Stimulated activated CD8-positive, alpha-beta memory T cell treated with anti-CD3 and anti-CD28 coated beads, Interleukin-2, amount 100 ng/mL, for 1 hour (primary cell): ENCODE measurements at places on chromosomes 1 and 21.

GRCh38 chr1:205371871-205372660, 15.3 kb upstream of the KLHDC8A start:
- no peak for DNase-seq

DNA sequence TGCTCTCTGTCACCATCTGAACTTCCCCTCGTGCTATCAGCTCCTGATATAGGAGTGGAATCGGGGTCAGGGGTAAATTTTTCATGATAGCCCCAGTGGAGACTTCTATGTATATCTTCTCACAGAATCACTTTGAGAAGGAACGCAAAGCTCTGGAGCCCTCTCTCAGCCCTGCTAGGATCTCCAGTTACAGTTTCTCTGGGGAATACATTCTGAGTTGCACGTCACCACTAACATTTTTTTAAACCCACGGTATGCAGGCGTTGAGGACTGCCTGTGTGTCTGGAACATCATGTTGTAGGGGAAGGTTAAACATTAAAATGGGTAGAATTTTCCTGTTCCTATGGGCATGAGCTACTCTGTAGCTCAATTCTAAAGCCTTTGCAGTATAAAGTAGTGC, 116.4 kb upstream of the FAM78B start:
- DNase-seq = no peak

DNA sequence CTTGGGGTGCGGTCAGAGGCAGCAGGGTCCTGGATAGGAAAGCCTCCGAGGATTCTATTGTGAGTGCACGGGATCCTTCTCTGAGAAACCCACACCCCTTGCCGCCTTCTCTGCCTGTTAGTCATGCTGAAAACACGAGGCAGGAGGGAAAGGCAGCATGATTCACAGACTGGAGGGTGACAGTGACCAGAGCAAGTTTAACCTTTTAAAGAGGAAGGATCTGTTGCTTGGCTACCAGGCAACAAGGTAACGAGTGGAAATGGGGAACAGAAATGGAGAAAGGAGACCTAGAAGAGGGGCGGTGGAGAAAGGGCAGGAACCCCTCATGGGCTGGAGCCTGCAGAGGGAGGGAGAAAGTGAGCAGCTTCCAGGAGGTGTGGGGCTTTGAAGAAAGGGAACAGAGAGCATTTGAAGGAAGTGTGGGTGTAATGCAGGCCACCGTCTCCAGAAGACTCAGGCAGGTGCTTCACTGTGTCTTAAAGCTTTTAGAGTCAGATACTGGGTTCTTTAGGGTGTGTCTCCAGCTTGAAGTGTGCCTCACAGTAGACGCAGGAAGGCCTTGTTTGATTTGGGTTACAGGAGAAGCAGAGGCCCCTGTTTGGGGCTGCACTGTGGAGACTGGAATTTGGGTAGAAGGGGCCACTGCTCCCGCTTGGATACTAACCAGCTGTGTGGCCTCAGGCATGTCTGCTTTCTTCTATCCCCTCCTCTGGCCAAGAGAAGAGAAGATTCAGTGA, 19.1 kb downstream of the OPTC start:
- no peak for DNase-seq

DNA sequence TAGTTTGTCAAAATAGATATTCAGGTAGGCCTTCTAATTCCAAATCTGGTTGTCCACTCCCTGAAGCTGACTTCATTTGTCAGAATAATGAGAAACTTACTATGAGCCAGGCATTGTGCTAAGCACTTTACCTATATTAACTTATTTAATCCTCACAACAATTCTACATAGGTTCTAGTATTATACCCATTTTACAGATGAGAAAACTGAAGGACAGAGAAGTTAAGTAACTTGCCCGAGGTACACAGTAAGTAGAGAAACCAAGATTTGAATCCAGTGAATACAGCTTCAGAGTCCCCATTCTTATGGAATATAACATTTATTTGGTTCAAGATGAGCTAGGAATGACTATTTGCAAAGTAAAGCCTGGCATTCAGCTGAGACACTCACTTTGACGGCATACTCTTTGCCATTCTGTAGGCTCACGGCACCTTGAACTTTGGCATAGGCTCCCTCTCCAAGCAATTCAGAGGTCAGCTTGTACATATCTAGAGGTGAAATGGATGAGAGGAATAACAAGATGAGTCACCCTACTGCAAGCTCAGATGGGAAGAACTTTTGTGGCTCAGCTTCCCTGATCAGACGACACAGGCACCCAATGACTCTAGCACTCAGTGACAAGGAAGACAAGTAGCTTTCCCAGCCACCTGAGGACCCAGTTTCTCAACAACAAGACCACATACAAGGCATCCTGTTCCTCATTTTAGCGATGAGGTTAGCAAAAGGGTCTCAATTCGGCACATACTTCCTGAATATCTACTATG, 23.7 kb downstream of the MKNK1 start:
- DNase-seq = no peak

DNA sequence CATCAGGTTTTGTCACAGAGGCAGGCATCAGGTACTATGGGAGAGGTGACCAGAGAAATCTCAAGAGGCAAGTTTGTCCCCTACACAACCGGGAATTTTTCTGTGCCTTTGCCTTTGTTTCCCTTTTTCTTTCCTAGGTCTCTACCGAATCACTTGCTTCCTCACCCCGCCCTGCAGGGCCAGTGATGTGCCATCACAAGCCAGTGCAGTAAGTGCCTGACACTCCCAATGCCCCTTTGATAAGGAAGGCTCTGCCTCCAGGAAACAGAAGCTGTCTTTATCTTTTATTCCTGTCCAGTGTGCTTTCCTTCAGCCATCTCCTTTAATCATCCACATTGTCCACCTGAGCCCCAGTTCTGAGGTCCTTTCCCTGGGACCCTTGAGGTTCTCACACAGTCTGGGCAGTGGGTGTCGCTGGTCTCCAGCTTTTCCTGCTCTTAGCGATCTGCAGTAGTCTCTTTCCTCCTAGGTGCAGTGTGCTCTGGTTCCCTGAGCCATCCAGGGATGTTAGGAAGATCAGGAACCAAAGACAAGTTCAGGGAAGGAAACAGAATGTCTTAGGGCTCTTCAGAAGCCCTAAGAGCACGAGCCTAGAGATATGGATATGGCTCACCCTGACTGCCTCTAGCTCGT, 36.6 kb downstream of the GJA5 start:
- DNase-seq = no peak

- no peak for DNase-seq
Measured at GRCh38 chr1:203926025-203926540, 64.7 kb downstream of the SNRPE start.

- DNase-seq = no peak
Measured at GRCh38 chr1:197200272-197200899, 53.9 kb upstream of the ASPM start.

DNA sequence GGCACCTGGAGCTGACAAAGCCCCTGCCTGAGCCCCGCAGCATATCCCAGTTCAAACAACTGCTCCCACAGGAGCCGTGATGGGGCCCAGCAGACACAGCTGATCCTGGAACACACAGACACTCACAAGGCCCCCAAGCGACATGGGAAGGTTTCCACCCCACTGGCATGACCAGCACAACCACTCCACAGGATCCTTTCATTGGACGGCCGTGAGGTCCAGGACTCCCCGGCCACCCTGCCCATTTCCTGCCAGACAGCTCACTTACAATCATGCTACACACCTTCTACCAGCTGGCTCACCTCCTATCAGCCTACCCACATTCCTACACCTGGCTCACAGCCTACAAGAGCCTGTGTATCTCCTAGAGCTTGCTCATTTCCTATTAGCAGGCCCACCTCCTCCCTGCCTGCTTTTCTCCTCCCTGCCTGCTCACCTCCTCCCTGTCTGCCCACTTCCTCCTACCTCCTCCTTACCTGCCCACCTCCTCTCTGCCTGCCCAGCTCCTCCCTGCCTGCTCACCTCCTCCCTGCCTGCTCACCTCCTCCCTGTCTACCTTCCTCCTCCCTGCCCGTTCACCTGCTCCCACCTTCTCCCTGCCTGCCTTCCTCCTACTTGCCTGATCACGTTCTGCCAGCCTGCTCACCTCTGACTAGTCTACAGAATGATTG, 73.9 kb downstream of the MATN1 start:
- DNase-seq = no peak

GRCh38 chr1:204093421-204093717, 20.5 kb downstream of the SOX13 start:
- no peak for DNase-seq

DNA sequence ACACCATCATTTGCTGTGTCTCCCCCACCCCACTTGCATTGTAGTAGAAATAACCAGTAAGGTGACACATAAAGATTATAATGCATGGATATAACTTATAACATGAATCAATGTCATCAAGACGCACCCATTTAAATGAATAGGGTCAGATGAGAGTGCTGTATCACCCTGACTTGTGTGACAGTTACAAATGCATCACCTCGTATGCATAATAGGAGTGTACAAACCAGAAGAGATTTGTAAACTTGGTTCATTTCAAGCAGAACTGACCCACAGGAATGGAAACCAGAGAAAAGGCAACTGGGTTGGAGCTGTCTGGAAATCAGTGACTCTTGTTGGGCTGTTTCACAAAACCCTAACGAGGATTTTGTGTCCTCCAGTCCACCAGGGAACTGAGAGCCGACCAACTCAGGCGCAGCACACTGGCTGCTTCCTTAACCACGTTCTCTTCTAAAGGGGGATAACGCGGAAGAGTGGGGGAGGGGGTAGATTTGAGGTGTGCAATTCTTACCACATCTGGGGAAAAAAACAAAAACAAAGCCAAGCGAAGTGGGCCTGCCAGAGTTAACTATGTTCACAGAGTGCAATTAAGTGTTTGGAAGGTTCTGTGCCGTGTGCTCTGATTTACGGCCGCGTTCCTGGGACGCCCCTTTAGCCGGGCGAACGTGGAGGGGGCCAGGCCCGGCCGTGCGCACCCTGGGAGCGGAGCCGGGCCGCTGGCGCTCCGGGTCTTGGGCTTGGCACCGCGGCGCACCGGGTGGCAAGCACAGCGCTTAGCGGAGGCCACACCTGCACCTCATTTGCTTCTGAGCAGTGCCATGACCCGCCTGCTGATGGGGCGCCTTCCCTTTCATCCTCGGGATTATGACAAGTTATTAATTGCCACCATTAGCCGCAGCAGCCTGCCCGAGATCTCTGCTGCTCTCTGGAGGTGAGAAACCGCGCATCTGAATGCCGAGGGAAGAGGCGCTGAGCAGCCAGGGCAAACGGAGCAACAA, 248.8 kb upstream of the FOXD3 start:
- DNase-seq = no peak

DNA sequence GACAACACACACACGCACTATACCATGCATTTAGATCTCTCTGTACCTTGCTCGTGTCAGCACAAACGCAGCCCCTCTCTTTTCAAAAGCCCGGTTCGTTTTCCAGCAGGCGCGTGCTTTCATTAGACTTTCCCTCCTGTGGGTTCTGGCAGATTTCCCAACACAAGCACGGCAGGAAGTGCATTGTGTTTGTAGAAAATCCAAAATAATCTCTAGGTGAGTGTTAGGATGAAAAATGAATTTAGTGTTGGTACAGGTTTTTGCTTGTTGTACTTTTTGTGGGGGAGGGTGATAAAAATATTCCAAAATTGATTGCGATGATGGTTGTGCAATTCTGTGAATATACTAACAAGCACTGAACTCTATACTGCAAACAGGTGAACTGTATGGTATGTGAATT, 54.1 kb upstream of the POFUT2 start:
- DNase-seq = no peak

GRCh38 chr1:242467556-242468145, 56.8 kb downstream of the PLD5 start:
- DNase-seq = no peak

GRCh38 chr1:58060559-58061170, 485.9 kb downstream of the OMA1 start:
- no peak for DNase-seq

DNA sequence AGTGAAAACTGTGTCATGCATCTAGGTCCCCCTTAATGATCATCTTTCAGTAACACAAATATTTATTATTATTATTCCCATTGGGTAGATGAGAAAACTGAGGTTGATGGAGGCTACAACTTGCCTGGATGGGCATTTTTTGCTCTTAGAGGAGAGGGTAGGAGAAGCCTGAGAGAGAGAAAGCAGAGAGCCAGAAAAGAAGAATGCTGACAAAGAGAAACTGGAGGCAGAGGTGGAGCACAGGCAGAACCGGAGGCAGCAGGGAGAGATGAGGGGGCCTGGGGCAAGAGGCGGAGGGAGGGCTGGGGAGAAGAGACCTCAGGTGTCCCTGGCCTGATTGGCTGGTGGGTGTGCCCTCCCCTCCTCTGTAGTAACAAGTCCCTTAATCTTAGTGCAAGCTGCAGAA, 4.1 kb downstream of the BLACAT1 start:
- no peak for DNase-seq

GRCh38 chr21:40355076-40355475, 487.8 kb downstream of the PCP4 start:
- no peak for DNase-seq

DNA sequence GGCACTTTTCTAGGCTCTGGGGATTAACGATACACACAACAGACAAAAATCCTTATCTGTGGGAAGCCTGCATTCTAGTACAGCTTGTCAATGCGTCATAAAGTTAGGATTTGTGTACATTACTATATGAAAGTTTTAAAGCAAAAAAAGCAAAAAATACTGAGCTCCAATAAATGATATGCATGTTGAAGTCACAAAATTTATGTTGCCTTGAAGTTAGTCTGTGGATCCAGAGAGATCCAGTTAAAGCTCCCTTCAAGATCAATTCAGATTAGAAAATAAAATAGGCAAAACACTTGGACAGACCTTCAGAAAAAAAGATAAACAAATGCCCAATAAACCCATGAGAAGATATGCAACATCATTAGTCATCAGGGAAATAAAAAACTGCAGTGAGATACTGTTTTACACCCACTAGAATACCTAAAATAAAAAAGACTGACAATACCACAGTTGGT, 33.1 kb upstream of the KCNQ4 start:
- DNase-seq = no peak

DNA sequence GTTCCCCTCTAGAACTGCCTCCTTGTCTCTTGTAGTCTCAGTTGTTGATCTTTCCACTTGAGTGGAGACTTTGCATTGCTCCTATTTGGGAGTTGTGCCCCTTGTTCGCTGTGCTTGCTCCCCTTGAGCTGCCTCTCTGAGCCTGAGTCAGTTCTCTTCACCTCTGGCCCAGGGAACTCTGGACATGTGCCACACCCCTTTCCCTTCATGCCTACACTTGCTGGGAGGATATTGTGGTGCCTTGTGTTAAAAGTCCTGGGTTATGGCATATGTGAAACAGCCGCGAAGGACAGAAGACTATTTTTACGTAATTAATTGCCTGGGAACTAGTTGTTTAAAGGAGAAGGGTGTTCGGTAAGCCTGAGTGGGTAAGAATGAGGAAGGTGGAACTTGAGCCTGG, 32.2 kb upstream of the RPTN start:
- no peak for DNase-seq

- no peak for DNase-seq
Measured at GRCh38 chr1:212607913-212608391, 609 bp upstream of the ATF3 start.

DNA sequence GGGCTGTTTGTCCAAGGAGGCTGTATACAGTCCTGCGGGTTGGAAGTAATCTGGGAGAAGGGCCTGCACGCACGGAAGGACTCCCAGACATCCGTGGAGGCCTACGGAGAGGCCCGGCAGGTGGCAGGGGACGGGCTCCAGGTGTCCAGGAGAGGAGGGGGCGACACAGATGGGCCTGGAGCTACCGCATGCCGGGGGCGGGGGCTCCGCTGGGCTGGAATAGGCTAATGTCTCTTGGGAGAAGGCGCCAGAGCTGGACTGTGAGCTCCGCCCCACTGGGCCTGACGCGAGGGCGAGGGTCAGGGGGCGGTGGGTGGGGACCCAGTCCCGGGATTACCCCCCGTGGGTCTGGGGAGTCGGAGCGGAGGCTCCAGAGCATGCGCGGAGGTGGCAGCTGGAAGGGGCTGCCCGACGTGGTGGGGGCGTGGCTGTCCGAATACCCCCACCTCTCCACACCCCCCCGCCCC, 659 bp downstream of the AGO1 start:
- DNase-seq = no peak

- DNase-seq = no peak
Measured at GRCh38 chr21:28159396-28159795, 833.3 kb downstream of the LTN1 start.
